Fibroblast of mammary gland (primary cell): ENCODE measurements at places on chromosomes 16 and 17.

DNA sequence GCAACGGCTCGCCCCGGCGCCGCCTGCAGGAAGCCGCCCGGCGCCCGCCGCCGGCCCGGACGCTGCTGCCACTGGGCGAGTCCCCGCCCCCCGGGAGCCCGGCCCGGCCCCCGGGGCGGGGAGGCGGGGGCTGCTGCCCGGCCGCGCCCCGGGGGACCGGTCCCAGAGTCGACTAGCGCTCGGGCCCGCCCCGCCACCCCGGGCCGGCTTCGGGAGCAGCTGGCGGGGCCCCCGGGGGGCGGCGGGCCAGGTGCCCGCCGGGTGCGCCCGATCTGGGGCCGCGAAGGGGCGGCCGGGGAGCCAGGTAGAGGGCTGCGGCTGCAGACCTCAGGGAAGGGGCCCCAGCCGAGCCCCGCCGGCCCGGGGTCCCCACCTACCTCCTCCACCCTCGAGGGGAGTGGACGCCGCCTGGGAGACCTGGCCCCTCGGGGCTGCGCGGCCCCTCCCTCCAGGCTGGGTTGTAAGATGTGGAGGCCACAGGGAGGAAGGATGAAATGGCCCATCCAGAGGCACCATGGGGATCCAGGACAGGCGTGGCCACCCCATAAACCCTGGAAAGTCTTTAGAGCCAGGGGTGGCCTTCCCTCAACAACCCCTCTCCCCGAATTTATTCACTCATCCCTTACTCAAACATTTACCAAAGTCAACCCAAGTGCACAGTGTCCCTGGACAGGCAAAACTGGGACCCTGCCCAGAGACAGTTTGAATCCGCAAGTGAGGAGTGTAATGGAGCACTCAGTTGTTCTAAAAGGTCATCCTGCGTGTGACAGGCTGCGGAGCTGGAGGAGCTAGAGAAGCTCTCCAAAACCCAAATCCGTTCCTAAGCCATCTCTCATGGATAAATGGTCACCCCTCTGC, at the start of gene CDYL2:
Gene CDYL2, minus strand, starts transcription at position 73 of the 858 bp plus-strand sequence. CDS start 425 bp downstream, outside the sequence.
- DNase-seq = no peak

- DNase-seq = no peak
Measured at GRCh38 chr17:63947711-63948330, 15.7 kb upstream of the CD79B start.

GRCh38 chr16:63289834-63290460, 1253.7 kb upstream of the CDH8 start:
- DNase-seq = peak; percentile 5

- DNase-seq = no peak
Measured at GRCh38 chr17:35546487-35546886, 9.0 kb upstream of the SLFN12L start.

GRCh38 chr17:48427598-48427997, 2.4 kb downstream of the SKAP1 start:
- no peak for DNase-seq

DNA sequence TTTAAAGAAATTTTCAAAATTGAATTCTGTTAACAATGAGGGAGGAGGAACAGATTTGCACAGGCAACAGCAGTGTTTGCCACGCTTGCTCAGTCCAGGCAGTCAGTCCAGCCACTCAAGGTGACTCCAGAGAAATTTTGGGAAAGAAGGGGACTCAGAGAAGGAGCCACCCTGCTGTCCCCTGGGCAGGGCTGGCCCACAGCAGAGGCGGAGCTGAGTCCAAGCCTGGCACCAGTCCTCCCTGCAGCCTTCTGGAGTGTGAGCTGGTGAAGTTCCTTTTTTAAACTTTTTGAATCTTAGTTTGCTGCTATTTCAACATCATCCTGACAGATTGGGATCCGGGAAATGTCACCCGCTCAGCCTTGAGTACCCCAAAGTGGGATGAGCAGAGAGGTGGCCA, 14.5 kb upstream of the SLC47A2 start:
- DNase-seq = no peak

DNA sequence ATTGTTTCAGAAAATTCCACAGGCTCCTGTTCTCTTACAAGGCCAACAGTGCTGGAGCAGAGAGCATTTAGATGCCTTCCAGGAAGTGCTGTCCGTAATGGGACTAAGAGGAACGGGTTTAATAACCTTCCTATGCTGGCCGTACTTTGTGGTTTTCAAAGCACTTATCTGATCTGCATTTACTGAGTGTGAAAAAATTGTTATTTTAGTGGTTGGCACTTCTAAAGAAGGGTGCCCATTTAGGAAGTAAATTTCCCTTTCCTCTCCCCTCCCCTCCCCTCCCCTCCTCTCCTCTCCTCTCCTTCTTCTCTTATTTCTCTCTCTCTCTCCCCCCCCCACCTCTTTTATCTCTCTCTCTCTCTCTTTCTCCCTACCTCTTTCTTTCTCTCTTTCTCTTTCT, 72.0 kb upstream of the DNAJA2 start:
- no peak for DNase-seq

- DNase-seq = peak; percentile 11
Measured at GRCh38 chr17:33233811-33234177, 59.3 kb downstream of the ASIC2 start.

DNA sequence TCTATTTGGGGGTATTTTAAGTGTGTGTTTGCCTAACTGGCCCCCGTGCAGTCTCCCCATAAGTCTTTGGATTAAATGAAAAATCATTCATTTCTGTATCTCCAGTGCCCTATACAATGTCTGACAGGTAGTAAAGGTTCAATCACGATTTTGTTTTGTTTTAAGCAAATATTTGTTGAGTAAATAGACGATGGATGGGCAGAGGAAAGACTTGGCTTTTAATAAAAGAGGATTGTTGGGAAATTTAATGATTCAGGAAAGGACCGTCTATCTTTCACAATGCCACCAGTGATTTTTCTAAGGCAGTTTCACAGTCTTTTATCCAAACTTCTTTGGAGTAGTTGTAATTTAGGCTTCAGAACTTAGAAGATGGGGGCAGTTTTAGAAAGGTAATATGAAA, 636.6 kb upstream of the GOT2 start:
- no peak for DNase-seq

- no peak for DNase-seq
Measured at GRCh38 chr17:82915757-82916027, 75.9 kb upstream of the ZNF750 start.

GRCh38 chr16:51896013-51896412, 650.9 kb downstream of the TOX3 start:
- DNase-seq = no peak
